ENCODE measurements at places on chromosomes 2 and 18.

GRCh38 chr18:60010513-60010912, 110.7 kb downstream of the PMAIP1 start:
- no peak for DNase-seq

DNA sequence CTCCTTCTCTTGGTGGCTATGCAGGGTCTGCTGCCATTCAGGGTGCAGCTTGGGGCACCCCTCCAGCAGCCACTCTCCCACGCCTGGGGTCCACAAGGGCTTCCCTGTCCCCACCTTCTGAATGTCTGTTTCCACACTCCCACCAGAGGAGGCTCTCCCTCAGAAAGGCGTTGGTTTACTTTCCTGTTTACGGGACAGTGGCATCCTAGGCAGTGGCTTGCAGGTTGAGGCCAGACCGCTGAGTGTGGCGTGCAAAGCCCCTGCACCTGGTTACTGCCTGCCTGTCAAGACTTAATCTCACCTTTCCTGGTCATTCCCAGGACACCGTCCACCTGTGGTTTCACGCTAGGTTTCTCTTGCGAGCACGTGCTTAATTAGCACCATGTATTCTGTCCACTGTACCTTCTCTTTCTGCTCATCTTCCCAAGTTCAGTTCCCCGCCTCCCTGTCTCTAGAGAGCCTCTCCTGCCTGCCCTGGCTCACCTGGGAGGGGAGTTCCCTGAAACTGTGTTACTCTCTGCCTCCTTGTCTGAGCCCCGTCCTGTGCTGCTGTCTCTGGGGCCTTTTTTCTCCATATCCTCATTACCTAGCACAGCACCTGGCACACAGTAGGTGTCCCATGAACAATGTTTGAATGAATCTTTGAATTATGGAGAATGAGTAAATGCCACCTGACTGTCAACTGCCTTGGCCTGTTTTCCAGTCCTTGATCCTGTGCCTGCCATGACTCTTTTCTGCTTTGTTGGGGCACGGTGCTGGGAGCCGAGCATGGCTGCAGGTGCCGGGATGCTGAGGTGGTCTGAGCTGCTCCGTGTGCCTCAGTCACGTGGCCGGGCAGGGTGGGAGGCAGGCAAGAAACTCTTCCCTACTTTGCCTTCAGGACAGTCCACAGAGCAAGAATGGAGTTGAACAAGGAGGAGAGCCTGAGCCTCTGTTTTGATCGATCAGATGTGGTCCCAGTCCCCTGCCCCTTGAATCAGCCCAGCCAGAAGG, 56.4 kb downstream of the ARHGEF4 start:
- no peak for DNase-seq

DNA sequence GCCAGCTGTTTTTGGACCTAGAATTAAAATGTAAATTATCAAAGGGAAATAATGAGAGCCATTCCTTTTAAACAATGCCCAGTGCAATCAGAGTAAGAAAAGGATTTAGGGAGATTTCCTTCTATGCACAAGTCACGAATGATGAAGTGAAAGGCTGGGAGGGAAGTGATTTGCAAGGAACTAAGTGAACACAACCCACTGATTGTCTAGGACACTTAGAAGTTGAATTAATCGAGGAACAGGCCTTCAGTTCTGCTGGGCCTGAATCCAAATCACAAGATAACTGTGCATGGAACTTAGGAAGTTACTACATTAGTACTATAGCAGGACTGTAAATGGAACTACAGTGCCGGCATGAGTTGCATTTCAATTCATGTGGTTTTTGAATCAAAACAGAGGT, 17.7 kb downstream of the MAP2 start:
- DNase-seq = no peak

- DNase-seq = no peak
Measured at GRCh38 chr2:239302808-239303557, 97.8 kb downstream of the HDAC4 start.

DNA sequence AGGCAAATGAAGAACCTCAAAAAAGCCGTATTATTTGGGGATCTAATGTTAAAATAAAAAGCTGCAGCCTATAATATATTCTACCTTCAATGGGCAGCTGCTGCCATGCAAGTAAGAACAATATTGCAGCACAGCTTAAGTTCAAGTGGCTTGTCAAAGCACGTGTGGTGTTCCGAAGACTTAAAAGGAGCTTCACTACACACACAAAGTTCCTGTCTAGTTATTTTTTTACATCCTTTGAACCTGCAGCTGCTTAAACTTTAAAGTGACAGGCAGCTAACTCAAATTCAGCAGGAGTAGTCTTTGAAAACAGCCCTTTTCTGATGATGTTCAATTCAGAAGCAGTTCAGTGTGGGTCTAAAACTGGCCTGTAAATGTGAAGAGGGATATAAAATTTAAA, 85.8 kb upstream of the XIRP2 start:
- no peak for DNase-seq

DNA sequence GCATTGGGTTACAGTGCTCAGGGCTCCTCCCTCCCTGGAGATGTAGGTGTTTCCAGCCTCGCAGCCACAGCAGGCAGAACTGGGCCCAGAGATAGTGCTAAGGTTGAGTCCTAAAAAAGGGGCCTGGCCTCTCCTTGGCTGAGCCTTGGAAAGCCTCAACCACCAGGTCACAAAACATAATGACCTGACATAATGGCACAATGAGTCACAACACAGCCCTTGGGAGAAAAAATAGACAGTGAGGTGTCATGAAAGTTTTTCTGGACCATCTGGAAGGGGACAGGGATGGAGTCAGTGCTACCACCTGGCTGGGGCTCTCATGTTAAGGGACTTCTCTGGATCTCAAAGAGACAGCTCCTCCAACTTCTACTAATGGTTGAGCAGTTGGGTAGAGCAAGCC, 92.4 kb upstream of the LCLAT1 start:
- DNase-seq = no peak

- peak; percentile 19 for DNase-seq
Measured at GRCh38 chr18:70553245-70553935, 264.5 kb downstream of the SOCS6 start.

Measured in CD4-positive, alpha-beta T cell treated with Interleukin-10 for 1 hour (primary cell).